ENCODE measurements at places on chromosomes 5 and 9.

- DNase-seq, result no peak
Measured at GRCh38 chr5:105350486-105351140, 1788.0 kb upstream of the NUDT12 start.

- no peak for DNase-seq
Measured at GRCh38 chr5:7519564-7519963, 123.6 kb downstream of the ADCY2 start.

GRCh38 chr5:38728029-38728428 is 117.8 kb upstream of the OSMR start:
- no peak for DNase-seq

DNA sequence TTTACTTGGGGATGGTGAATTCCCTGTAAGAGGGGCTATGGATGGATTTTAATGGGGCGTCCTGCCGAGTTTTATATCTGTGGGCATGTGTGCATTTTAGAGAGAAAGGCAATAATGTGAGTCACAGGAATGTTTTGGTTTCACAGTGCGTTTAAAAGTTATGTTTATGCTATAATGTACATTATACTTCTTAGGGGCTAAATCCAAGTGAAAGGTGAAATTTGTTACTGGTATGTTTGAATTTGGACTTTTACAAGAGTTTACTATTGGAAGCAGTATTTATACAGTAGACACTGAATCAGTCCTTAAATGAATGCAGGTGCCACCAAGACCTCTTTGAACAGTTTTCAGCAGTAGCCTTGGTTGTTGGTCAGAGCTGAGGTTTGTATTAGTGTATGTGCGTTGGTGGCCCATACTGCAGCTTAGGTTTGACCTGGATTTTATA is 5.6 kb downstream of the JMY start:
- no peak for DNase-seq

GRCh38 chr5:98774192-98775033 is 950 bp downstream of the RGMB start:
- no peak for DNase-seq

GRCh38 chr5:34582371-34582770 is 73.8 kb upstream of the RAI14 start:
- DNase-seq, result no peak

DNA sequence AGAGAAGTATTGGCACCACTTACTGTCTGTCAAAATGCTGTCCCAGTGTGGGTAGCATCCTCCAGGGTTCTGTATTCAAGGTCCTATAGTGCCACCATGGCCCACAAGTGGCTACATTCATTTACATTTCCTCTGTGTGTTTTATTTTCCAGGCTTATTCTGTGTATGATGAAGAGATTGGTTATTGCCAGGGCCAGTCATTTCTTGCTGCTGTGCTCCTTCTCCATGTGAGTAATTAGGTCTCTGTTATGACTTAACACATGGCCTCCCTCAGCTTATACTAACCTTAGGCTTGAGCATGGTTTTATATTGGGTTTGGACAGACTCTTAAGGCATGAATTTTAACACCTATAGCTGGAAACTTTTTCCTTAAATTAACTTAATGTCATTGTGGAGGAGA is 36.7 kb downstream of the GPR21 start:
- DNase-seq, result no peak

GRCh38 chr5:61162010-61162831 is at the start of gene SMIM15:
Gene SMIM15 (minus strand): TSS chr5:61162468. CDS start chr5:61160171, 2,297 bp downstream.
- DNase-seq, result peak; percentile 58

- no peak for DNase-seq
Measured at GRCh38 chr5:50967563-50968355, 301.3 kb downstream of the PARP8 start.

- DNase-seq, result no peak
Measured at GRCh38 chr9:18728642-18729041, 254.7 kb downstream of the ADAMTSL1 start.

Measured in NCI-H2081 treated with DMSO at 0.1 percent for 48 hours (cell line).